ENCODE measurements at places on chromosomes 6 and 20. TPM values are rescaled to one million over a fixed set of nuclear protein-coding genes. Genes with fewer than 3 reads are reported as not detected.

PGC gene
- not detected for polyA plus RNA-seq

FLRT3 gene
- 0.08 TPM for polyA plus RNA-seq

GRCh38 chr6:73565767-73566485 is 45.1 kb upstream of the EEF1A1 start:
- H3K27me3 ChIP-seq: no peaks in the 10 kb centered on the region
- DNase-seq: no peak
- peak overlapping the region; percentile 86 for H3K27ac ChIP-seq
- H3K36me3 ChIP-seq: no peaks in the 10 kb centered on the region
- no peaks in the 10 kb centered on the region for H3K4me1 ChIP-seq

GRCh38 chr6:14646371-14646770 is 528.8 kb downstream of the CD83 start:
- no peak for DNase-seq
- no peaks in the 10 kb centered on the region for H3K4me1 ChIP-seq
- no peak overlapping the region for H3K4me3 ChIP-seq

DNA sequence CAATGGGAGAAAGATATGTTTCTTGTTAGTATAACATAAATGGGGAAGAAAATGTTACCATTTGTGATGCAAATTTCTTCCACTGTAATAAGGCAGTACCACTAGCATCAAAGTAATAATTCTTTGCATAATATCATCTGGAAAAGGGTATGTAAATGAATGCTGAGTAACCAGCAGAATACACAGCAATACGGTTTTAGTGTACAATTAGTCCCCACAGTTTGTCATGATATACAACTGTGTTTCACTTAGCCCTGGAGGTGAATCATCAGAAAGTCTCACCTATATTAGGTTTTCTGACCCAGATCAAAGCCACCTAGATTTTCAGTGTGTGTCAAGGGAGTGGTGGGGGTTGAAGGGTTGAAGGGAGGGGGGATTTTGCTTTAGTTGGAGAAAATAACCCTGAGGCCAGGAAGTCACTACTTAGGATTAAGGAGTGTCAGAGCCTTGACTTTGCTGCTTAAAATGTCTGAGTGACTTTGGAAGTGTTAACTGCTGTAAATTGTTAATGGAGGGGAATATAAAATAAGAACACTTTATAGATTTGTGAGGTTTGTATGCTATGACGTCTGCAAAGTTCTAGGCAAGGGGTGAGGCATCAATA is 8.6 kb upstream of the MEI4 start:
- no peaks in the 10 kb centered on the region for H3K36me3 ChIP-seq
- H3K4me3 ChIP-seq: no peak overlapping the region
- no peaks in the 10 kb centered on the region for H3K4me1 ChIP-seq
- no peak overlapping the region for H3K27ac ChIP-seq
- DNase-seq: no peak
- no peaks in the 10 kb centered on the region for H3K27me3 ChIP-seq

DNA sequence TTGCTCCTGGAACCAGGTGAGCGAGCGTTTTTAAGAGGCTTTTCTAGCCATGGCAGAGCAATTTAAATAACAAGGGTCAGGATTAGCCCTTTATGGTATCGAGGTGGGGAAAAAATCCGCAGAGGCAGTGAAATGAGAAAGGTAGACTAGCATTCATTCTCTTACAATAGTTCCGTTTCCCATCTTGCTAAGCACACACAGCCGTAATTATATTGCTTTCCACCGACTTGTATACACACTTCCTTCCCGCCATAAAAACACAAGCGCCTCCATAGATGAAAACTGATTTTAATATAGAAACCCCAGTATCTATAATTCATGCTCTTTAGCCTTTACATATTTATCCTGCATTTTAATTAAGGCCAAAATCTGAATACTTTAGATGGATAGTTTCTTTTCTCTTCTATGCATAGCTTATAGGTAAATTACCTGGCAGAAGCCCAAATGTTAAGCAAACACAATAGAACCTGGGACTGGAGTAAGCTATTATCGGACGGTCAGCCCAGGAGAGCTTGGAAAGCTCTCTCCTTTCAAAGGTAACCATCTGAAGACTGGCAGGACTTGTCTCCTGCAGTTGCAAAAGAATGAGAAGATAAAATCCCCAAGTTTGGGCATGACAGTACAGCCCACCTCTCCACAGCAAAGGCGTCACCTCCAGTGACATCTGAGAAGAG is 90.9 kb upstream of the MC3R start:
- no peaks in the 10 kb centered on the region for H3K36me3 ChIP-seq
- DNase-seq: no peak
- H3K4me3 ChIP-seq: no peak overlapping the region
- H3K27ac ChIP-seq: no peak overlapping the region
- no peaks in the 10 kb centered on the region for H3K4me1 ChIP-seq

All from heart left ventricle (tissue), 16 donors.